Amygdala (tissue), 56 donors: ENCODE measurements at places on chromosomes 7 and 10.
A peak's percentile ranks its signal among the peaks of the same experiment; 100 is the strongest.

DNA sequence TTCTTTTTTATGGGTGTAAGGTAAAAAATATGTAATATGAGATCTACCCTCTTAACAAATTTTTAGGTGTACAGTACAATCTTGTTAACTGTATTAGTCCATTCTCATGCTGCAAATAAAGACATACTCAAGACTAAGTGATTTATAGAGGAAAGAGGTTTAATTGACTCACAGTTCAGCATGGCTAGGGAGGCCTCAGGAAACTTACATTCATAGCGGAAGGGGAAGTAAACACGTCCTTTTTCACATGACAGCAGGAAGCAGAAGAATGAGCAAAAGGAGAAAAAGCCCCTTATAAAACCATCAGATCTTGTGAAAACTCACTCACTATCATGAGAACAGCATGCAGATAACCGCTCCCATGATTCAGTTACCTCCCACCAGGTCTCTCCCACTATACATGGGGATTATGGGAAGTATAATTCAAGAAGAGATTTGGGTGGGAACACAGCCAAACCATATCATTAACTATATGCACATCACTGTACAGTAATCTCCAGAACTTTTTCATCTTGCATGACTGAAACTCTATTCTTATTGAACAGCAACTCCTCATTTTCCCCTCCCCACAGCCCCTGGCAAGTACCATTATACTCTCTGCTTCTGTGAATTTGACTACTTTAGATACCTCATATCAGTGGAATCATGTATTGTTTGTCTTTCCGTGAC, 127.4 kb downstream of the WNT2 start:
- no peak for DNase-seq

DNA sequence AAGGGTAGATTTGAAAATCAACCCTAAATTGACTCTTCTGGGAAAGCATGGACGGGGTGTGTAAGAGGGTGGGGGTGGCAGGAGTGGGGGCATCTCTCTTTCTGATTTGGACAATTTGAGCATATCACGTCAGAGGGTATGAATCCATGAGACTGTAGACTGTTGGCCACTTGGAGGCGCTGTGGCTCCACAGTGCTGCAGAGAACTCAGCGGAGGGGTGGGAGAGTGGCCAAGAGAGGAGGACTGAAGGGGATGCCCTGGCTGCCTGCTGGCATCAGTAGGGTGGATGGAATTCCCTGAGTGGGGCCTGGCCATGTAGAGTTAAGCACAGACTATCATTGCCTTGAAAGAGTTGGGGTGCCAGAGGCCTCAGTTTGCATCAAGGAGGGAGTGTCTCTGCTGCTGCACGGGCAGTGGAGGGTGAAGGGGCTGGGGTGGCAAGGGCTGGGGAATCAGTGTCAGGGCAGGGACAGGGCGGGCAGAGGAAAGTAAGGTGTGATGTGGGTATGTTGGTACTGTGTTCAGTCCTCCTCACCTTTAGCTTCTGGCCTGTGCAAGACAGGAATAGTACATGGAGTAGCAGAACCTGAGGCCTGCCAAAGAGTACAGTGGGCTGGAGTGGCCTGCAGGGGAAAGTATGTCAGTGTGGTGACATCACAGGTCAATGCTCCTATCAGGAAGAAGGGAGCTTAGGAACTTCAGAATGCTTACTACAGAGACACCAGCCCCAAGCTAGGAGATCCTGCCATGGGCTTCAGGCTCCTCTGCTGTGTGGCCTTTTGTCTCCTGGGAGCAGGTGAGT, 133.5 kb upstream of the PRSS58 start:
- peak; percentile 19 for DNase-seq

DNA sequence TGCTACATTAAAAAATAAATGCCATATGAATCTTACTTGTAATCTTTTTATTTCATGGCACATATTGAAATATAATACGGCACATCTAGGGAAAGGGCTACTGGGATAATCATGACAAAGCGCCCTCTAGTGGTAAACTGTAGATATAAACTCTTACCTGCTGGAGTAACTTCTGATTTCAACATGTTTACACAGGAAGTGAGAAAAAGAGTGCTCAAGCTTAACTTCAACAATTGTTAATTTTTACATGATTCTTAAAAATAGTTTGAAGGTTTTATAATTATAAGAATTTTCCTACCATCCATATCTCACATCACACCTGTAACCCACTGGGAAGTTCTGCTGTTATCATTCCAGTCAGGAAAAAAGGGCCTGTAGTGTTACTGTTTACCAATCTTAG, 2.0 kb upstream of the HEPACAM2 start:
- DNase-seq = no peak

DNA sequence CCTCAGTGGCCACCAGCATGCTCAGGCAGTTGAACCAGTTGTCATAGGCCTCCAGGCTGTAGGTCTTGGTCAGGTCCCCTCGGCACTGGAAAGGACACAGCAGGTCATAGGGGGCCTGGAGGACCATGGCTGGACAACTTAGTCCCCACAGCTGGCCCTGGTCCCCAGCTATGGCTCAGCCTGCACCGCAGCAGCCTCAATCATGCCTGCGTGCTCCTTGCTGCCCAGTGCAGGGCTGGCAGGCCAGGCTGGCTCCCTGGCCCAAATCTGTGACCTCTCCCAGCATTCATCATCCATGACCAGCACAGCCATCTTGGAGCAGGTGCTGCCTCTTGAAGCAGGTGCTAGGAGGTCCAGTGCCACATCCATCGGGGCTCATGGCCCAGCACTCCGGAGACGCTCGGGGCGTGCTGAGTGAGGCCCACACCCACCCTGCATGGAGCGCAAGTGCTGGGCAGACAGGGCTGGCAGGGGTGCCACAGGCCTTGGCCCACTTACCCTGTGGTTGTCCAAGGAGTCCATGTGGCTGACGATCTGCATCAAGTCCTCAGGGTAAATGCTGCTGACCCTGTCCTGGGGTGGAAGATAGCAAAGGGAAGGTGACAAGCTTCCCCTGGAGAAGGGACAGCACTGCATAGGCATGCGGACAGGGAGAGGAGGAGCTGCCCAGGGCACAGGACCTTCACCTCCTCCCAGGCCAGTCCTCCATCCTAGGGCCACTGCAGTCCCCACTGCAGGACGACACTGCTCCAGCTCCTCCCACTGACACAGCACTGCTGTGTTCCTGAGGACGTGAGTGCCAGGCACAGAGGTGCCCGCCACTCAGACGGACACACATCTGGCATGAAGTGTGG, 61.7 kb downstream of the CSGALNACT2 start:
- no peak for DNase-seq

DNA sequence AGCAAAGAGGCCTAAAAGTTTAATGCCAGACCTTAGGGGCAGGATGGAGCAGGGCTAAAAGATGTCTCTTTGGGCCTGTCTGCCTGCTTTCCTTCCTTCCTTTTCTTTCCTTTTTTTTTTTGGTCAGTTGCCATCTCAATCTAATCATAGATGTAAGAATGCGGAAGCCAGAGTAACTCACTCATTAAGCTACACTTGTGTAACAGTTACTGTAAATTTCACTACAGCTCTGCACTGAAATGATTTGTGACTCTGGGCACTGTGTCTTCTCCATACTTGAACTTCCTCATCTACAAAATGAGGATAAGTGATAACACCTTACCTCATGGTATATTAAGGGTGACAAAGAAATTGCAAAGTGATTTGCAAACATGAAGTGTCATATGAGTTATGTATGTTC, 75.5 kb upstream of the AGK start:
- DNase-seq = no peak

GRCh38 chr7:29599026-29599425, 35.4 kb downstream of the PRR15 start:
- no peak for DNase-seq

DNA sequence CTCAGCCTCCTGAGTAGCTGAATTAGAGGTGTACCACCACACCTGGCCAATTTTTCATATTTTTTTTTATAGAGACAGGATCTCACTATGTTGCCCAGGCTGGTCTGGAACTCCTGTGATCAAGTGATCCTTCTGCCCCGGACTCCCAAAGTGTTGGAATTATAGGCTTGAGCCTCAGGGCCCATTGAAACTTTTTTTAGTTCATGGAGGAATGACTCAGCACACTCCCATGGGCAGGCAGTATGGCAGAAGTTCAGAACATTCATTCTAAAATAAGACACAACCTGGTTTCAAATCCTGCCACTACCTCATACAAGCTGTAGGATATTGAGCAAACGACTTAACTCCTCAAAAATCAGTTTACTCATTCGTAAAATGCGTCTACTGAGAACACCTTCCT, 320.4 kb upstream of the SP8 start:
- DNase-seq = no peak

DNA sequence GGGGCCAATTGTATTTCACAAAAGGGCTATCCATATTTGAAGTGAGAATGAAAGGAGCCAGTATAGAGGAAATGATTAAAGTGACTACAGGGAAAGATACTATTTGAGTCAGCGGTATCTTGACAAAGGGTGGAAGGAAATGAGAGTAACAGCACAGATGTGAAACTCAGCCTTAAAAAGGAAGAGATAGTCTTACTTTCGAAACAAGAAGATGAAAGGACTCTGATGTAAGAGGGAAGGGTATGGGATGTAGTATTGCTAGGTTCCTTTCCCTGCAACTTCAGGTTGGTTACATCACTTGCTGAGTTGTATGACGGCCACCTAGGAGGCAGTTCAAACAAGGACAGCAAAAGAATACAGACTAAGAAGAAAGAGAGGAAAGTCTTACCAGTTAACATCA, 13.7 kb downstream of the CISD1 start:
- DNase-seq = no peak

GRCh38 chr7:151275813-151276577, 27.5 kb upstream of the SMARCD3 start:
- DNase-seq = no peak

GRCh38 chr10:17585016-17585415, 32.2 kb downstream of the HACD1 start:
- DNase-seq = no peak

- no peak for DNase-seq
Measured at GRCh38 chr7:17535776-17536175, 237.3 kb downstream of the AHR start.

GRCh38 chr7:93115796-93116195, 2.0 kb downstream of the SAMD9 start:
- no peak for DNase-seq

DNA sequence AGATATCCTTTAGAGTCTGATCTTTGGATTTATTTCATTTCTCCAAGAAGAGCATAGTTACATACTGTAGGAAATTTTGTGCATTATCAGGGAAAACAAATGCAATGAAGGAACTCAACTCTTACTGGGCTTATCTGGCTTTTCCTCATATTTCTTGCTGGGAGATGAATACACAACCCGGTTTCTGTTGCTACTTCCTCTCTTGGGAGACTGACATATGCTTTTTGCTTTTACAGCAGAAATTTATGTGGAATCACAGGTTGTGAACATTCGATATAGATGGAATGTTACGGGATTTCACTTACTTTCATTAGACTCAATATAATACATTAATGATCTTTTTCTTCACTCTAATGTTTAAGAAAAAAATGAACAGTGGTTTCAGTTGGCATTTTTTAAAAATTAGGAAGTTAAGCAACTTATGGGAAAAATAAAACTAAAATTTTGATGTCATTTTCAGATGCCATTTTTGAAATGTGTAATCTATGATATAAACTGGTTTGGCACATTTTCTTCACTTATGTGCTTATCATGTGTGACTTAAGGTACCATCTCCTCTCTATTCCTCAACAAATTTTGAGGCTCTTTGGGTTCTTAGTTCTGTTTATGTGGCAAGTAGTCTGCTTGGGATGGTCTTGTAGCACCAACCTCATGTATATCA, 7.1 kb downstream of the SND1 start:
- DNase-seq = no peak

DNA sequence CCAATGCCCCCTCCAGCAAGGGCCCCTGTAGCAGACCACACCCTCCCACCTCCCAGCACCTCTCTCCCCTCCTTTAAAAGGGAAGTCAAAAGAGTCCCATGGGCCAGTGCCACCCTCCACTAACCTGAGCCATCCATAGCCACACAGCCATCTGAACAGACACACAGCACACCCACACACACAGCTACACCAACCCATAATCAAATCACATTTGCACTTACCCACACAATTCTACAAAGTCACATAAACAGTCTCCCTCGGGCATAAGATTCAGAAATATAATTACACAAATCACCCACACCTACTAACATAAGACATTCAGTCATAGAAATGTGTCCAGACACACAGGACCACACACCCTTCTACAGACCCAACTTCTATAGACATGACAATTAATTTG, 96.3 kb downstream of the HIF1AN start:
- no peak for DNase-seq

DNA sequence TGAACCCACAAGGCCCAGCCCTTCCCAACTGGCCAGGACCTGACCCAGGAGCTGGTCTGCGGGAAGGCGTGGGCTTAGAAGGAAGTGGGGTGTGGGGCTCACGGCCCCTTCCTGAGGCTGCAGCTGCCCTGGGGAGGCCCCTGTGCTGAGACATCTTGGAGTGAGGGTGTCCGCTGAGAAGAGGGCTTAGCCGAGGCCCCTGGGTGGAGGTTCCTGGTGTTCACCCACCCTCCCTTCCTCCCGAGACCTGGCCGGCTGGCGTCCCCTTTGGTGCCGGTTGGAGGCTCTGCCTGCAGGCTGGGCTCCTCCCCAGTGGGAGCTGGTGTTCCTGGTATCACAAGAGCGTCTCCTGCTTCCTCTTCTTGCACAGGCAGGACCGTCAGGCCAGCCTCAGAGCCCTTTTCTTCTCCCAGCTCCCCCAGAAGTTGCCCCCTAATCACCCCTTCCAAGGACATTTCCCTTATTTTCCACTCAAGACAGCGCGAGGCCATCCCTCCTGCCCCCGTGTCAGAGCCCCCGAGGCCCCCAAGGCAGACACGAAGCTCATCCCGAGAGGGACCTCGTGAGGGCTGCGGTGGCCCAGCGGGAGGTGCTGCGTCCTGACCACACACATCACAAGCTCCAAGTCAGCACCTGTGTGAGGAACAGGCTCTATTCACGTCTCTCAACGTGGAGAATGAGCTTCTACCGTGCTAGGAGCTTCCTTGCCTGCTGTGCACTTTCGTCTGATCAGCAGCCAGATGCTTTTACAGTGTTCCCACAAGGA, 25.1 kb upstream of the FAM20C start:
- DNase-seq = no peak

DNA sequence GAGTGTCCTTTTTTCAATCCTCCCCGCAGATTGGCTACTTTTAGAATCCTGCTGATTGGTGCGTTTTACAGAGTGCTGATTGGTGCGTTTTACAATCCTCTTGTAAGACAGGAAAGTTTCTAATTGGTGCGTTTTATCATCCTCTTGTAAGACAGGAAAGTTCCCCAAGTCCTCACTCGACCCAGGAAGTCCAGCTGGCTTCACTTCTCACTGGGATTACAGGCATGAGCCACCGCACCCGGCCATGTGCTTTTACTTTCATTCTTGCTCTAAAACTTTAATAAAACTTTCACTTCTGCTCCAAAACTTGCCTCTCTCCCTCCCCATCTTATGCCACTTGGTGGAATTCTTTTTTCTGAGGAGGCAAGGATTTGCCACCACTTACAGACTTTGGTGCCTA, 17.0 kb upstream of the WAPL start:
- no peak for DNase-seq

DNA sequence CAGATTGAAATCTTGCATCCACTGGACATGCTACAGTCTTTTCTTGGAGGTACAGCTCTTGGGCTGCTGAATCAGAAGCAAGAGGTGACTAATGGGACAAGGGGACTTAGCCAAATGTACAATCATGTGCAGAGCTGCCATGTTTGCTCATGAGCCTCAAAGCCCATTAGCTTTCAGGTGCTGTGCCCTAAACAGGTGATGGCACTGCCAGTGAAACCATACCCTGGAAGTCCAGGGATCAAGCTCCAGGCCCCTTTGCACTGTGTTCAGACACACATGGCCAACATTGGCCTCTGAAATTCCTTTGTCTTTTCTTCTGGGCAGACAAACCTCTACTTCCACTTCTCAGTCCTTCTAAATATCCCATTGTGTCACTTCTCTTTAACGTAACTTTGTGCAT, 328.2 kb downstream of the GRID1 start:
- DNase-seq = no peak
